Activated CD4-positive, CD25-positive, alpha-beta regulatory T cell treated with anti-CD3 and anti-CD28 coated beads, Interleukin-2, amount 50 U/mL, for 16 hours (primary cell): ENCODE measurements at places on chromosomes 7 and 10.

DNA sequence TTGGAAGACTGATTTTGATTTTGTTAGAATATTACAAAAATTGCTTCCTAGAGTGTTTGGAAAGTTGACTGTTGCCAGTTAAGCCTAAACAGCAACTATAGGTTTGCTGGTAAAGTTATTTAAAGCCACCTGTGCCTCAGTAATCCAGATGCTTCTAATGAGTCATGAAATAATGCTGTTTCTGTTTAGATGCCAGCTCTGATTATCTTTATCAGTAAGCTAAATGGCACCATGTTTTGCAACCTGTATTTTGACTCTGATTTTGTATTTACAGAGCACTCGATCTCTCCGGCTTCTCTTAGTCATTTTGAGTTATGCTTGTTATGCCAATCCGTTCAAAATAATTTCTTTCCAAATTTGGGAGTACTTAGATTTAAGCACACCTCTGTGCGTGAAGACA, 366.1 kb downstream of the EXOC4 start:
- no peak for DNase-seq

DNA sequence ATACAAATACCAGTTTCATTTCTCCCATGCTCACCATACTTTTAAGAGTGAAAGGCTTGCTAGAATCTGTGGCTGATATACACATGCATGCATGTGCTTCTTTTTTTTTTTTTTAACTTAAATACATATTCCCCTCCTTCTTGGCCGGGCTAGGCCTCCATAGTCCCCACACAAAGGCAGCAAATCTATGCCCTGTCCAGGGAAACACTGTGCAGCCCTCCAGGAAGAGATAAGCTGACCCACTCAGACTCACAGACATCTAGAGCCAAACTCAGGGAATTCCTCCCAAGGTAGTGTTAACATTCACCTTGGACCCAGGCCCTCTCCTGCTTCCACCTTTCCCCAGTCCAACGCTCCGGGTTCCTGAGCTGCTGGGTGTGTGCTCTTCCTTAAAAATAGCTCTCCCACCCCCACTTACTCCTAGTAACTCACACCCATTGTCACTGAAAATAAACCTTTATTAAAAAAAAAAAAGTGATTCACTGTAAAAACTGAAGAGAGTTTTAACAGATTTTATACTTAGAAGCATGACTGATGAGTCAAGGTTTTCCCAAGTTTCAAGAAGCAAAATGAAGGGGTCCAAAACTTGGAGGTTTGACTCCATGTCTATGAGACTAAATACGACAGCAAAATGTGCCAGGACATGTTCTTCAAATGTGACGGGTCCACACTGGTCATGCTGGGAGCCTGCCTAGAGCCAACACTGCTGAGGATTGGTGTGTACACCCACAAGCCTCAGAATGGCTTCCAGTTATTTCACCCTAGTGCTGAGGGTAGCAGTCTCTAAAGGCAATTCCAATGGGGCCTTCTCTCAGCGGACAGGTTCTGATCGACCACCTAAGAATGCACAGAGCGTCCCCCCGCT, 159.5 kb downstream of the GLI3 start:
- DNase-seq, result no peak

DNA sequence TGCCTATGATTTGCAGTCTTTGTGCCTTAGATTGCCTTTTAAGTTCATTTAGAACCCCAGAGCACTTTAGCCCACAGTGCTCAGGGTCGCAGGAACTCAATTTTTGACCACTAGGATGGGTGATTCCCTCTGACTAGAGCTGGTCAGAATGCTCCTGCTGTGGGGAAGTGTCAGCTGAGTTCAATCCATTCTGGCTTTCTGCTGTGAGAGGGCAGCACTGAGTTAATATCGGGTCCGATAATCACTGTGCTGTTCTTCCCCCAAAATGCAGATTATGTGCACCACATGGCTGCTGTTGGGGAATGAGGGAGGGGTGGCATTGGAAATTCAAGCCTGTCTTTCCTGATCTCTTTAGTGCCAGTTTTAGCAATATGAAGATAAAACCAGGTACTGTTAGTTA, 886.4 kb downstream of the DNAJB9 start:
- no peak for DNase-seq

DNA sequence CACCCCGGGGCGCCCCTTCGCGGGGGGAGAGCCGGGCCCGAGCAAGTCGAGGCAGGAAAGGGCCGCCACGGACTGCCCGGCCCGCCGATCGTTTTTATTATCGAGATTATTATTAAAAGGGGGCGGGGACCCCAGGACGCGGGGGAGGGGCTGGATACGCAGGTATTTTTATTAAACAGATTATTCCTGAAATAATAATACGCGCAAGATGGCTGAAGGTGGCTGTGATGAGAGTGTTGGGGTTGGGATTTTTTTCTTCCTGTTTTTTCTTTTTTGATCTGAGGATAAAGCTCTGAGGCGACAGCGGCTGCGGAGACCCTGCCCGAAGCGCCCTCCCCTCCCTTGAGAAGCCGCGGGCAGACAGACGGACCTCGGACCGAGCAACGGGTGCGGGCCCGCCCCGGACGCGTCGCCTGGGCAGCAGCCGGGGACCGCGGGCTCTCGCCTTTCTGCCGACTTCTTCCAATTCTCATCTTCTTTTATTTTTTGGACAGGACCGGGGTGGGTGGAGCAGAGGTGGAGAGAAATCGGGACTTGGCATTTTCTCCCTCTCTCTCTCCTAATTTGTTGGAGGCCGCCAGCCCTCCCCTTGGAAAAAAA, 1.4 kb upstream of the TRIM8 start:
- DNase-seq, result peak; percentile 31

GRCh38 chr7:12066521-12066920, 144.6 kb upstream of the TMEM106B start:
- no peak for DNase-seq

- DNase-seq, result no peak
Measured at GRCh38 chr7:88218429-88218745, 1.5 kb downstream of the SRI start.

DNA sequence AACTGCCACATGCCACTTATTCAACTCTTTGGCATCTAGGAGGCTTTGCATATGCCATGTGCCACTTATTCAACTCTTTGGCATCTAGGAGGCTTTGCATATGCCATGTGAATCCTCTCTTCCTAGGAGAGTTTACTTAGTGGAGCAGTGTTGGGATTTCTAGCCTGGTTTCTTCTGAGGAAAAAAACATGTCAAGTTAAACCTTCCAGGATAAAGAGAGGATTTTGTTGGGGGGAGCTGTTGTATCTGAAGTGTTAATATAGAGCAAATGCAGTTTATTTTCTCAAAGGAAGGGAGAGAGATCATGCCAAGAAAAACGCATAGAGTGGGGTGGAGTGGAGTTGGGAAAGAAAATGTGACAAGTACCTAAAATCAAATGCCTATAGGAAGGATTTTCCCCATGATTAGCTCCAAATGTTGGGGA, 91.5 kb downstream of the MCU start:
- DNase-seq, result no peak

- no peak for DNase-seq
Measured at GRCh38 chr7:144378651-144379050, 23.4 kb downstream of the ARHGEF5 start.

DNA sequence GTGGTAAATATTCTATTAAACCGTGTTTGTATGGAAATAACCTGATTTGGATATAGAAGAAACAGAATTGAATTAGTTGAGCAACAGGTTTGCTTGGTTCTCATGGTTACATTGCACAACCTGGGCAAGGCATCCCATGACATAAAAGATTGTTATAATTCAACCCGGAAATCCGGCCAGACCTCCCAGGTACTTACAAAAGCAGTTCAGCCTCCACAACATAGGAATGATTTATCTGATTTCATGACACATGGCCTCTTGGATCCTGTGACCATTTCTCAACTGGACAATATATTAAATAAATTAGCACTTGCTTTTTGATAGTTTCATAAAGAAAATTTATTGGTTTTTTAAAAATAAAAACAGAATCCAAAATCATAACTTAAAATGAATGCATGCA, 55.1 kb upstream of the PTPN12 start:
- DNase-seq, result no peak

DNA sequence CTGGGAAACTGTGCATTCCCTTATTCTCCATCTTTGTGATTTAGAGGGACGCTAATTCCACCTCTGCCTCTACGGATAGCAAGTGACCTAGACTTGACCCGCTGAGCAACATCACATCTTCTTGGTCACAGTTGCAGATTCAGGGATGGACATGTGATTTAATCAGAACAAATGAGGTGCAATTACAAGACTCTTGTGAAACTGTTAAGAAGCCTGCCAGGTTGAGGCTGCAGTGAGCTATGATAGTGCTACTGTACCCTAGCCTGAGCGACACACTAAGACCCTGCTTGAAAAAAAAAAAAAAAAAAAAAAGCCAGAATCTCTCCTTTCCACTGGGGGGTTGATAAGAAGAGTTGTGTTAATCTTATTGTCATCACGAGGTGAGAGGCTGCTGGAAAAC, 14.4 kb downstream of the MPLKIP start:
- no peak for DNase-seq

GRCh38 chr7:94054130-94054529, 50.0 kb upstream of the BET1 start:
- DNase-seq, result no peak

- DNase-seq, result no peak
Measured at GRCh38 chr10:104142081-104142480, 20.1 kb downstream of the SFR1 start.

GRCh38 chr7:79823246-79823951, 311.2 kb upstream of the GNAI1 start:
- DNase-seq, result no peak

GRCh38 chr10:122286867-122287266, 15.8 kb downstream of the BTBD16 start:
- DNase-seq, result no peak

DNA sequence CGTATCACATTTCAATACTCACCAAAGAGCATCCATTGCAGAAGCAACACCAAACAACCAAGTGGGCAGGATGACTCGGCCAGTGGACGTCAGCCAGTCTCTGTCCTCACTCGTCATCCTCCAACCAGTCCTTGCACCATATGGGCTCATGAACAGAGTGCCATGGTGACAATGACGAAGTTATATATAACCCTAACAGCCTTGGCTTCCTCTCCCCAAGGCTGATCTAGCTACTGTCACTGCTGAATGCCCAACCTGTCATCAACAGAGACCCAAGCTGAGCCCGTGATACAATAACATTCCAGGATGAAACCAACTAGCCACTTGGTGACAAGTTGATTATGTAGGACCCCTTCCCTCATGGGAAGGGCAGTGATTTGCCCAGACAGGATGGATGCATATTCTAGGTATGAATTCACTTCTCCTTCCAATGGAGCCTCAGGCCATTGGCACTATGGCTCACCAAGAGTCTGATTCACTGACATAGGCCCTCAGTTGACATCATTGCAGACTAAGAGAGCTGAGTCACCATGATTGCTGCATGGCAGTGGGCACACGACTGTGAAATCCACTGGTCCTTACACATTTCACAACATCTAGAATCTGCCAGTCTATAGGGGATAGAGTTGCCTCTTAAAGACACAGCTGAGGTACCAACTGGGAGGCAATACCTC, 26.3 kb upstream of the PPIF start:
- DNase-seq, result no peak

DNA sequence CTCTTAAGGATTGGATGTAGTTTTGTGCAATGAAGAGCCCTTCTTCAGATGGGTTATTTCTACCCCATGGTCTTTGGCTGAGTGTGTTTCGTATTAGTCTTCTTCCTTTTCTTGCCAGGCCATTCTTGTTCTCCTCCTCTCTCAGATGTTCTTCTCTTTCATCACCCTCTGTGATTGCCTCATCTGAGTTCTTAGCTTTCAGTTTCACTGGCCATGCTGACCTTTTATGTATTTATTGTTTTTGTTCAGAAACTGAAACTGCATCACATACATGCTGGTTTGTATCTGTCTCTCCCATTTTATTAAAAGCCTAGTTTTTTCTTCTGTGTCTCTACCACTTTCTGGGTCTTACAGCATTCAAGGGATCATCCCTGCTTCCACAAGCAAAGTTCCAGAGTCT, 21.7 kb upstream of the PCGF5 start:
- DNase-seq, result no peak

DNA sequence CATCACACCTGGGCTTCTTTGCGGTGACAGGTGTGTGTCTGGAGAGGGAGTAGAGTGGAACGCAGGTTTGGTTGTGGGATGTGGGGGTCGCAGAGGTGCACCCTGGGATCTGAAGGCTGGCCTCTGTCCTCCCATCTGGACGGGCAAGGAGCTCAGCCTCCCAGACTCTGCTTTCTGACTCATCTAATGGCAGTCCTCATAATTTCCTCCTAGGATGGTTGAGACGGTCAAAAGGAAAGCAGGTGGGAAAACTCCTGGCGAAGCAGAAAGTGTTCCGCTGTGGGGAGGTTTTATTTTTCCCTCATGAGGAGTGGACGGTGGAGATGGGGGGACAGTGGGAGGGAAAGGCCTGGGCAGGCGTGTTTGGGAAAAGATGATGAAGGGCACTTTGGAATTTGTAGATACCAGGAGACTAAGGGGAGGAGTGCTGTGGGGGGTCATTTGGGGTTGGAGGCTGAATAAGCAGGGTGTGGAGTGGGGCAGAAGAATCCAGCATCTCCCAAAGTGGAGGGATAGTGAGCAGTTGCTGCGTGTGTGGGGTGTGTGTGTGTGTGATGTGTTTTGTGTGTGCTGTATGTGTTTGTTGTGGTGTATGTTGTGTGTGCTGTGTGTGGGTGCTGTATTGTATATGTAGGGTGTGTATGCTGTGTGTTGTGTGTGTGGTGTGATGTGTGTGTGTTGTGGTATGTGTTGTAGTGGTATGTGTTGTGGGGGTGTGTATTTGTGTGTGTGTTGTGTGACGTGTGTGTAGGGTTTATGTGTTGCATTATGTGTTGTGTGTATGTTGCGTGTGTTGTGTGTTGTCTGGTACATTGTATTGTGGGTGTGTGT, 97.2 kb upstream of the PODXL start:
- DNase-seq, result no peak

- no peak for DNase-seq
Measured at GRCh38 chr10:122126763-122127659, 138.0 kb downstream of the TACC2 start.

DNA sequence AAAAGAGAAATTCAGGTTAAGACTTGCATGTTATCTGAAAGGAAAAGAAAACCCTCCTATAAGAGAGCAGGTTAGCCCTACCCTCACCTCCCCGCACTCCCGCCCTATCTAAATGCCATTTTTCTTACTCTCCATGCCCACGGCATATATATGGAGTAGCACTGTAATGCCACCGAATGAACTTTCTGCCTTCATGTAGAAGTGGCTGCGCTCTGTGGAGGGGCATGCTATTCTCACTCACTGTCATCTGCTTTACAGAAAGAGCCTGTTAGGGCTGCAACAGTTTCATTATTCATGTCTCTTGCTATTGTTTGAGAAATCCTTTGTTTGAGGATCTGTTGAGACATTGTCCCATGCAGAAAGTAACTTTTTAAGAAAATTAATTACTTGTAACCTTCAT, 1190.6 kb downstream of the SORCS1 start:
- no peak for DNase-seq

DNA sequence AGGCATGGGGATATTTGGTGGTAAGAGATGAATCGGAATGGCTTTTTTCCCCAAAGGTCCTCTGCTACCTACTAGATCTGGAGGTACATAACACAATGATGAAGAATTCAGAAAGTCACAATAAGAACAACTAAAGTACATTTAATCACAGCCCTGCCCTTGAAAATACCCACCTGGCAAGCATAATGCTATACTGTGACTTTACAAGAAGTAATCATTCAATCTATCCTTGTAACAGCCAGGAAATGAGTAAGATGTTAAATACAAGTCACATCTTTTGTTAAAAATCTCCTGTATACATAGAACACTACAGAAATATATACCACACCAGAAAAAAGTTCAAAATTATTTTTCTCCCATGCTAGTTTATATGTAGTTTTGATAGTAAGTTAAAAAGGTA, 108.3 kb upstream of the ABCB5 start:
- no peak for DNase-seq

- DNase-seq, result no peak
Measured at GRCh38 chr7:19296617-19297016, 151.4 kb upstream of the FERD3L start.

GRCh38 chr10:79468841-79469585, 23.6 kb upstream of the ZCCHC24 start:
- no peak for DNase-seq
